ENCODE measurements at places on chromosomes 7 and 10.

DNA sequence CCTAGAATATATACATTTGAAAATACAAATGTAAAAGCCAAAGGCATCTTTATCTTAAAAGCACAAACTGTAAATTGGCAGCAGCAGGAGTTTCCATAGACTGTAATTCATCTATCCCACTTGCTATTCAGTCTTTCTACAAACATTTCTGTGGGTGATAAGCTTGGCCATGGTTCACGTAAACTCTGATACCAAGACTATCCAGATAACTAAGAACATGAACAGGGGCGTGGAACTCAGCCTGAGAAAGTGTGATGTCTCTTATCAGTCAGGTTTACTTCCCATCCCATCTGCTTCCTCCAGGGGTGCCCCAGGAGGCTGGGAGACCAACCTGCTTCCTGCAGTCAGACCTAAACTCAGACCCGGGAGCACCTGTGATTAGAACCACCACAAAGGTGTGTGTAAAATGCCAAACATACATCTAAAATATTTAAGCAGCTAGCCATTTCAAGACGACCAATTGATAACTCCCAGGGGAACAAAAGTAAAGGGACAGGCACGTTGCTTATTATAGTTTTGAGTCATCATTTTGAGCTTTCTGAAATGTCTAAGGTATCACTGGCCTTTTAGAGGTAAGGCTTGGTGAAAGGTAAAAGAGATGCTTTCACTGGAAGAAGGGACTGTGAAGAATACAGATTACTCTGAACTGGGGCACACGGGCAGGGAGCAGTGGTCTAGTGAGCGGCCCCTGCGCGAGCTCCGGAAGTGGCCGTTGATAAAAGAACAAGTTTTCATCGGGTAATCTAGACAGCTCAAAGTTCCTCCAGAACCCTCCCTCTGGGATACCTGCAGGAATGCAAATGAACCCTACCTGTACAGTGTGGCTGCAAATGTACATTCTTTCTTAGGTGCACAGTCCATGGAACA is 51.5 kb downstream of the RSU1 start:
- no peak for DNase-seq

DNA sequence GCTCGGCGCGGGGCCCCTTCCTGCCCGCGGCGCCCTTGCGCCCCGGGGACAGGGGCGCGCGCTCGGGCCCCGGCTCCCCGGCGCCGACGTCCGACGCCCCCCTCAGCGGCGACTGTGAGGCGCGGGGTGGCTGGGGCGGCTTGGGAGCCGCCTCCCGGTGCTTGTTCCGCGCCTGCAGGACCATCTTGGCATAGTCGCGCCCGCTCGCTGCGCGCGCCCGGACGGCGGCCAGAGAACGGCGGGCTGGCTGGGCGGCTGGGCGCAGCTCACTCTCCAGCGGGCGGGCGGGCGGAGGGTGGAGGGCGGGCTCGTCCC is at the start of gene DPY19L1:
DPY19L1 (minus strand) TSS at position 275 of the 315 bp plus-strand sequence; CDS start at position 184, 91 bp downstream.
- no peak for DNase-seq

- DNase-seq = no peak
Observed at GRCh38 chr7:96238976-96239766, 82.7 kb downstream of the SLC25A13 start.

GRCh38 chr7:159147246-159147645 is 2.6 kb upstream of the VIPR2 start:
- no peak for DNase-seq

DNA sequence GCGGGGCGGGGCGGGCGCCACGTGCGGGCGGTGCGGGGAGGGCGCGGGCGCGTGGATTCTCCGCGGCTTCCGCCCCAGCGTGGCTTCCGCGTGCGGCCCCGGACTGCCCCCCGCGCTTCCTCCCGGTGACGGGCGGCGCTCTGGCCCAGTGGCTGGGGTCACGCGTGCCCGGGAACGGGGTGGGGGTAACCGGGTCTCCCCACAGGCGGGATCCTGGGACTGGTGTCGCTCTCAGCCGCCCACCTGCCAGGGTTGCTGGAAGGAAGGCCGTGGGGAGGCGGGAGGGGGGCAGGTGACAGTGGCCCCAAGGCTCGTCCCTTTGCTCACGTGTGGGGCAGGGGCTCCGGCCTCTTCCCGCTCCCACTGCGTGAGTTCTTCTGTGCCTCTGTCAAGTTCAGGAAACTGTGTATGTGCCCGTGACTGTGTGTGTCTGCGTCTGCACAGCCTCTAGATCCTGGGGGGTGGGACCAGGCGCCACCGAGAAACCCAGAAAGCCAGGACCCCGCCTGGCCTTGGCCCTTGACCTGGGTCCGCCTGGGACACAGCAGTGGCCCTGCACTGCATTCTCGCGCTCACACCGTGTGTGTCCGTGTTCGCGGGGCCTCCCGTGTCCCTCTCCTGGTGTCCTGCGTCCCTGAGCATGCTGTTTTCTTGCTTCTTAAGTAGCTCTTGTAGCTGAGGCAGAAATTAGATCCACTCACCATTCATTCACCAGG is 919 bp downstream of the MAFK start:
- DNase-seq = no peak

DNA sequence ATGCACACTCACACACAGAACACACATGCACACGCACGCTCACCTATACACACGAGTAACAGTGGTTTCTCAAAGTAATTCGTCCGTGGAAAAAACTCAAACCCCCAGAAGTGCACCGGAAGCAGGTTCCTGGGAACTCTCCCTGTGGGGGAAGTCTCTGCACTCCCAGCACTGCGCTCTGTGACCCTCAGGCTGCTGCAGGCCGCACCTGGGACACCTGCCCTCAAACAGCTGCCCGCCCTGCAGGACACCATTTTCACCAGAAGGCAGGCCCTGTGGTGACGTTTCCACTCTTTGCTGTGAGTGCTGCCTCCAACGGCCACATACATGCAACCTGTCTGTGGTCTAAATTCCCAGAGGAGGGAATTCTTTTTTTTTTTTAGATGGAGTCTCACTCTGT is 21.3 kb downstream of the YKT6 start:
- no peak for DNase-seq

DNA sequence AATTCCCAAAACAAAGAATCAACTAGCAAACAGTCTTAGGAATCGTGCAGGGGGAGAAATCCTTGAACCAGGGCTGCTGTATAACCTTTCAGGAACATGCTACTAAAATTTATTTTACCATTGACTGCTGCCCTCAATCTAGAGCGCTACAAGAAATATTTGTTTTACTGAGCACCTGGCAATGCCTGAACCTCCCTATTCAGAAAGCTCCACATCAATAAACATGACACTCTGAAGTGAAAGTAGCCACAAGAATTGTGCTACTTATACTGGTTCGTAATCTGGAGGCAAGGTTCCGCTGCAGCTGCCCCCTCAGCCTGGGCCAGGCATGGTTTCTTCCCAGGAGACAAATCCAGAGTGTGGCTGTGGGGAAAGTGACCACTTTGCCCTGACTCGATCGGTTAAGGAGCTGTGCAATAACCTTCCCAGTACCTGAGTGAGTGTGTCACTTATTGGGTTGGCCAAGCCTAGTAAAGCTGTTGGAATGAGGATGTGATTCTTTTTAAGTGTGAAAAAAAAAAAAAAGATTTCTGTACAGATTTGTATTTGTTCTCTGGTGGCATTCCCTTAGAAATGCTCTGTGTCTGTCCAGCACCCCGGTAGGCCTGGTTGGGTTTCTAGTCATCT is 7.7 kb downstream of the VWA2 start:
- DNase-seq = no peak

Measured in AG09319 (cell line).